Gastroesophageal sphincter (tissue), 4 donors: ENCODE measurements at places on chromosomes 13 and 19.
A peak's percentile ranks its signal among the peaks of the same experiment; 100 is the strongest.

GRCh38 chr19:13090511-13091231, 12.0 kb downstream of the LYL1 start:
- peak overlapping the region; percentile 89 for H3K27ac ChIP-seq
- H3K4me3 ChIP-seq, result no peak overlapping the region
- no peaks in the 10 kb centered on the region for H3K27me3 ChIP-seq
- peaks cover 57% of the 10 kb centered on the region for H3K36me3 ChIP-seq
- ATAC-seq, result no peak

DNA sequence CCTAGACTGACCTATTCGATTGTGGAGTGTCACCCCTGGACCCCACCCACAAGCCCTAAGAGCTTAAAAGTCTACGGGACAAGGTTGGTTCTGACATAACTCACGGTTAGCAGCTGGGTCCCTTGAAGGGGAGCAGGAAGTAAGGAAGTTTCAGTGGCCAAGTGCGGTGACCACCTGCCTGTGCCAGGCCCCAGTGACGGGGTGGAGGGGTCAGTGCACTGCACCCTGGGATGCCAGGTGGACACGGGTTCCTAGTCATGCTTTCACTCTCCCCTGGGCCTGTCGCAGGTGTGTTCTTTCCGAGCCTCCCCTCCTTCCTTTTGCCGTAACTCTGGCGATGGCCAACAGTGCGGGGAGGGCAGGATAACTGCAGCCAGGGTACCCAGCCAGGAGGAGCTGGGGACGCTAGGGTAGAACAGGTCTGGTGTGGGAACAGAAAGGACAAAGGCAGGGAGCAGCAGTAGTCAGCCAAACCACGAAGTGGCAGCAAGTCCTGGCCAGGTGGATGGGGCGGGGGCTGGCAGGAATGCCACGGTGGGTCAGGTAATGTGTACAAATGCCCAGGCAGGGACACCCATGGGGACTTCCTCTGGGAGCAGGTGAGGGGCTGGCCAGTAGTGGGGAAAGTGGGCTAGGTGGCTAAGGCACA, 58.3 kb downstream of the RGCC start:
- H3K27me3 ChIP-seq, result no peaks in the 10 kb centered on the region
- no peaks in the 10 kb centered on the region for H3K36me3 ChIP-seq
- H3K27ac ChIP-seq, result no peak overlapping the region
- H3K4me3 ChIP-seq, result no peak overlapping the region

GRCh38 chr13:29767006-29767405, 83.4 kb downstream of the UBL3 start:
- H3K27me3 ChIP-seq, result no peaks in the 10 kb centered on the region
- H3K27ac ChIP-seq, result no peak overlapping the region
- peak; percentile 48 for ATAC-seq
- no peak overlapping the region for H3K4me3 ChIP-seq
- H3K4me1 ChIP-seq, result no peaks in the 10 kb centered on the region
- peaks cover 4% of the 10 kb centered on the region for H3K36me3 ChIP-seq

GRCh38 chr13:32086791-32087441, 55.3 kb downstream of the FRY start:
- peak; percentile 22 for ATAC-seq
- H3K4me3 ChIP-seq, result no peak overlapping the region
- no peaks in the 10 kb centered on the region for H3K36me3 ChIP-seq
- no peaks in the 10 kb centered on the region for H3K27me3 ChIP-seq

DNA sequence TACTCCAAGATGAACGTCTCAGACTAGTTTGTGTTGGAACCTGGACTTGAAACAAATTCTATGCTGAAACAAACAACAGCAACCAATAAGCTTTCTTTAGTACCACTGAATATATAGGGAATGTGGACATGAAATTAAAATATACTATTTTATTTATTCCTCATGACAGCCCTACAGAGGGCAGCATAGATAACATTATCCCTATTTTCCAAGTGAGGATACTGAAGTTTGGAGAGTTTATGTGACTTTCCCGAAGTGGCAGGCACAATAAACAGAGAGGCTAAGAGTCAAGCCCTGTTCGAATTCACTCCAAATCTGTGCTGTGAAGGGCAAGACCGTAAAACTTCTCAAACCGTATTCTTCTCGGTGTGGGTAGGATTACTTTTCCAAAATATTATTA, 509.9 kb upstream of the GPC6 start:
- H3K27ac ChIP-seq, result no peak overlapping the region
- no peaks in the 10 kb centered on the region for H3K4me1 ChIP-seq
- no peak for ATAC-seq
- H3K4me3 ChIP-seq, result no peak overlapping the region
- H3K27me3 ChIP-seq, result no peaks in the 10 kb centered on the region

GRCh38 chr13:91072486-91072885, 275.0 kb upstream of the MIR17HG start:
- H3K4me3 ChIP-seq, result no peak overlapping the region
- H3K4me1 ChIP-seq, result no peaks in the 10 kb centered on the region
- no peak overlapping the region for H3K27ac ChIP-seq
- H3K27me3 ChIP-seq, result no peaks in the 10 kb centered on the region
